ENCODE measurements at places on chromosomes 11 and 22.

- no peak for DNase-seq
Observed at GRCh38 chr11:127106938-127107337, 106.4 kb upstream of the KIRREL3 start.

DNA sequence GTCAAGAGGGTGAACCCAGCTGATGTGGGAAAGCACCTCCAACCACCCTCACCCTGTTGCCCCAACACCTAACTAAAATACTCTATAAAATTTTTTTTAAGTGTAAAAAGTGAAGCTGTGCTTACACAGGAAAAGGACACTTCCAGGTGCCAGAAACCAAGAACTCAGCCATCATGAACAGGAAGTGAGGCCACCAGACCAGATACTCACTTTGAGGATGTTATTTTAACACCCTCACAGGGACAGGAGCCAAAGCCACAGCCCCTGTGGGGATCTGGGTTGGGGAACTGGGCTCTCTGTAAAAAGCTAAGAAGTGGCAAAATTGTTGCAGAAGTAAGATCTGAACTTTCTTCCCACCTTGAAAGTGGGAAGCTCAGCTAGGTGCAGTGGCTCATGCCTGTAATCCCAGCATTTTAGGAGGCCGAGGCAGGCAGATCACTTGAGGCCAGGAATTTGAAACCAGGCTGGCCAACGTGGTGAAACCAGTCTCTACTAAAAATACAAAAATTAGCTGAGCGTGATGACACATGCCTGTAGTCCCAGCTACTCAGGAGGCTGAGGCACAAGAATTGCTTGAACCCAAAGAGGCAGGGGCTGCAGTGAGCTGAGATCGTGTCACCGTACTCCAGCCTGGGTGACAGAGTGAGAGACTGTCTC is 3.8 kb downstream of the RSPH14 start:
- no peak for DNase-seq

GRCh38 chr11:134574947-134575346 is 162.9 kb upstream of the B3GAT1 start:
- DNase-seq: no peak

- DNase-seq: no peak
Observed at GRCh38 chr11:126874831-126875230, 125.7 kb downstream of the KIRREL3 start.

GRCh38 chr11:85951428-85952107 is 96.4 kb downstream of the CCDC83 start:
- no peak for DNase-seq

GRCh38 chr22:38469306-38469781 is 1.4 kb downstream of the KDELR3 start:
- no peak for DNase-seq

- DNase-seq: no peak
Observed at GRCh38 chr11:61959114-61959513, 8.3 kb downstream of the FTH1 start.

DNA sequence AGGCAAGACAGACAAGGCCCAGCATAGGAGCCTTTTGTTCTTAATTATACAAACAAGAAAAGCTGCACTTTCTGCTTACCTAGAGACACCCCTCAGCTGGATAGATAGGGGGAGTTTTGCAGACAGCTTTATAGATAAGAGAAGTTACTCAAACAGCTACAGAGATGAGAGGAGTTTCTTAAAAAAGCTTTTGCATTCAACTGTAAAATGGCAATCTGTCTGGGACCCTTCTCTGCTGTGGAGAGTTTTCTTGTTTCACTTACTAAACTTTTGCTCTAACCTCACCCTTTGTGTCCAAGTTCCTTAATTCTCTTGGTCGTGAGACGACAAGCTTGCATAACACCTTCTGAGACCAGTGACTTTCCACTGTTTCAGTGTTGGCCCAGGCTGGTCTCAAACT is 103.8 kb upstream of the CHORDC1 start:
- no peak for DNase-seq

DNA sequence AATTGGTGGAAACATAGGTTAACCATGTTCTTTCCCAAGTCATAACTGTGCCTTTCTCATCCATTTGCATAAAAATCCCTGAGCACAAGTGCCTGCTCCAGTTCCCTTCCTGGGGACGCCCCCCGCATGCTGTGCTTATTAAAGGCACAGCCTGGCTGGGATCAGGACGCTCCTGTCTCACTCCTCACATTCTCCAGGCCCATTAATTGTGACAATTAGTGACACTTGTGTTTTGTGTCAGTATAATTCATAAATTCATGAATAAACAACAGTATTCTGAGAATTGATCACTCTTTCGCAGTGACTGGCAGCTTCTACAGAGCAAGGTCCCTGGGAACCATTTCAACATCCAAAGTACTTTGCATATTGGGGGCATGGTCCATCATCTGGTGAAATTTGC is 1354.4 kb downstream of the TBC1D22A start:
- no peak for DNase-seq

- no peak for DNase-seq
Observed at GRCh38 chr22:47197773-47198500, 435.5 kb downstream of the TBC1D22A start.

- no peak for DNase-seq
Observed at GRCh38 chr11:3637201-3637600, 4.6 kb downstream of the ART5 start.

GRCh38 chr11:3014057-3014938 is 22.2 kb upstream of the NAP1L4 start:
- no peak for DNase-seq

DNA sequence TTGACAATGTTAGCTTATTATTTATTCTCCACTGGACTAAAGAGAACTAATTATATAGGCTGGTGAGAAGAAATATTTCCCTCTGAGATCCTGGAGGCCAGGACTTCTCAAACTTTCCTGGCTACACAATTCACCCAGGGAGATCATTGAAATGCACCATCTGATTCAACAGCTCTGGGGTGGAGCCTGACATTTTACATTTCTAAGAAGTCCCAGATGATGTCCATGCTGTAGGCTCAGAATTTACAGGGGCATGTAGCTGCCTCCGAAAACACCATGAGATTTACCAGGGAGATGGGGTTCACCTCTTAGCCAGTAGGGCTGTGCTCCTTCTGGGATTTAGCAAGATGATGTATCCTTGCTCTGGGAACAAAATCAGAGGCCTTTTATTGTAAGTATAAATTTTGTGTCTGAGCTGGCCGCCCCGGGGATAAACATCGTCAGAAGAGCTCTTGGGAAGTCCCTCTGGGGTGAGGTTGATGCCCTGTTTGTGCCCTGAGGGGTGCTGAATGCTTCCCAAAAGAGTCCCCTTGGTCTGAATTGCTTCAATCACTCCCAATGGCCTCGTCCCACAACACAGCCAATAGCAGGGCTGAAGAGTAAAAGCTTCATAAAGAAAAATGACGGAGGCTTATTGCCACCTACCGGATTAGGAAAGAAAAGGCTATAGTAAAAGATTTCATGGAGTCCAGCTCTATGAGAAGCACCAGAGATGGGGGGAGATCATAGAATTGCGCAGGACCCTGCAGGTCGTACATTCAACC is 33.4 kb upstream of the API5 start:
- DNase-seq: no peak

DNA sequence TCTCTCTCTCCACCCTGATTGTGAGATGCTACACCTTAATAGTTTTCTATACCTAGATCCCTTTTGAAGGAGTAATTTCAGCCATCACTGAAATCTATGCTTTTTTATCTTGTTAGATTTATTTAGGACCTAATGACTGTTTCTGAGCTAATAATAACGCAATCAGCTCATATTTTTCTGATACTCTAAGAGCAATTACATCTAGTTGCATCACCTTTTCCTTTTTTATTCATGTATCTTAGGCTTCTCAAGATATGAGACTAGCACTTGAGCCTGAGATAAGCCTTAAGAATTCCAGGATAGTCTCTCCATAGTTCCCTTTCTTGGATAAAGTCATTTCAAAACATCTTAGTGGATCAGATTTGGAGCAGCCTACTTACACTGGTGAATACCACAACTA is 25.1 kb upstream of the CAVIN3 start:
- DNase-seq: no peak

DNA sequence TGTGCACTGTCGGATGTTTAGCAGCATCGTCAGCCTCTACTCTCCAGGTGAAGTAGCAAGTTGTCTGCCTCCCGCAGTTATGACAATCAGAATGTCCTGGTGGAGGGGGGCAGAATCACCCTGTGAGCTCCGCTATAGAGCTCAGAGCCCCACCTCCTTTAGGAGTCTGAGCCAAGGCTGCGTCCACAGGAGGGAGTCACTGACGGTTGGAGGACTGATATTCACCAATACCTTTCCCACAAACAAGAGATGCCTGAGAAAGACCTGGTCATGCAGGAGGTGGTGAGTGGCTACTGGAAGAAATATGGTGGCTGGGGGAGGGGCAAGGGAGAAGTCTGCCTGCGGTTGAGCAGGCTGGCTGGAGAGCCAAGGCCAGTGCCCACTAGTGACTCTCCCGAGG is 41.7 kb upstream of the ADA2 start:
- no peak for DNase-seq

GRCh38 chr11:78244546-78245255 is 56.0 kb downstream of the USP35 start:
- DNase-seq: no peak

GRCh38 chr11:35216962-35217678 is 78.1 kb downstream of the CD44 start:
- no peak for DNase-seq

GRCh38 chr11:96254087-96254486 is 88.9 kb downstream of the MAML2 start:
- no peak for DNase-seq

GRCh38 chr22:39598017-39598965 is 27.7 kb downstream of the CACNA1I start:
- DNase-seq: no peak

- peak; percentile 45 for DNase-seq
Observed at GRCh38 chr22:39414886-39415285, 15.3 kb downstream of the TAB1 start.

DNA sequence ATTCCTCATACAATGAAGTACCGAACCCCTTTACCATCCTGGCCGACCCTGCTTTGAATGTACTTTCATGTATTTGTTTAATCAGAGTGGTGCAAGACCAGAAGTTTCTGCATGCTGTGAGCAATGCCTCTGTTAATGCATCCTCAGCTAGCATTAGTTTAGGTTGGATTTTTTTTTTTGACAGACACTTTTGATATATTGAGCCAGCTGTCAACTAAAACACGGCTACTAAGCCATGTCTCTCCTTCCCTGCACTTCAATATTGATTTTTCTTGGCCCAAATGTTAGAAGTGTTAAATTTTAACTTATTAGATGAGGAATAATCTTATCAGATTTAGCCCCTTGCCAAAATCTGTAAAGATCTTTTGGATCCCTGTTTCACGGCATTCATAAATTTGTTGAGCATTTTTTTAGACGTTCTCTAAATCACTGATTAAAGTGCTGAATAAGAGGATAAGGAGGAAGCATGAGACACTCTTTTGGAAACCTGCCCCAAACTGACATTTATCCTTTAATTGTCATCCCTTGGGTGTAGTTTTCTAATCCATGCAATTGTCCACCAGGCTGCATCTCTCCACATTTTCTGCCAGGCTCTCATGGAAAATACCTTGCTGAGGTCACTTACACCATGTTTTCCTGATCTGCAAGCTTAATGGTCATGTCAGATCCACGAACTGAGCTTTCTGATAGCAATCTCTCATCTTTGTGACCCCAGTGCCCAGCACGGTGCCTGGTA is 130.7 kb downstream of the FEZ1 start:
- no peak for DNase-seq

DNA sequence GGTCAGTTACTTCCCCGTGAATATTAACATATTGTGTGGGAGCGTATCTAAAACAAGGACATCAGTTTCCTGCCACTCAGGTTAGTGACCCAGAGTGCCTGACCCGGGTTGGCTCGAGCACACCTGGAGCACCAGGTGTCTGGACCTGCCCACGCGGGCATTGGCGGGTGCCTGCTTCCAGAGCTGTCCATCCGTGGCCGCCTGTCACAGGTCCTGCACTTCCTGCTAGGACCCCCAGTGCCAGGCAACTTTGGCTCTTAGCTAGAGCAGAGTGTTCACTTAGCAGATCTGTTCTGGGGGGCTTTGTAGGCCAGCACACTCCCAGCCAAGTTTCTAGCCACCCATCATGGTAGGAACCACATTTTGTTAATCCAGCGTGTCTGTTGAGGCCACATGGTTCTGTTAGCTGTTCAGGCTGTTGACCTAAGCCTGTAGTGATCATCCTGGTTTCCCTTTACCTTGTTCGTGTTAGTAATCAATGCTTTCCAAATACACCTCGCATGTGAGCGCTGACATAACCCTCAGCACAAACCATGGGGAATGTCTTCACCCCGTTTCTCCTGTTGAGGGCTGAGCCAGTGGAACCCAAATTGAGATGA is 29.5 kb downstream of the MOV10L1 start:
- DNase-seq: no peak

- DNase-seq: peak; percentile 6
Observed at GRCh38 chr11:47259232-47259977, 1.6 kb downstream of the NR1H3 start.

- DNase-seq: peak; percentile 45
Observed at GRCh38 chr11:45805305-45806071, 539 bp downstream of the SLC35C1 start.

DNA sequence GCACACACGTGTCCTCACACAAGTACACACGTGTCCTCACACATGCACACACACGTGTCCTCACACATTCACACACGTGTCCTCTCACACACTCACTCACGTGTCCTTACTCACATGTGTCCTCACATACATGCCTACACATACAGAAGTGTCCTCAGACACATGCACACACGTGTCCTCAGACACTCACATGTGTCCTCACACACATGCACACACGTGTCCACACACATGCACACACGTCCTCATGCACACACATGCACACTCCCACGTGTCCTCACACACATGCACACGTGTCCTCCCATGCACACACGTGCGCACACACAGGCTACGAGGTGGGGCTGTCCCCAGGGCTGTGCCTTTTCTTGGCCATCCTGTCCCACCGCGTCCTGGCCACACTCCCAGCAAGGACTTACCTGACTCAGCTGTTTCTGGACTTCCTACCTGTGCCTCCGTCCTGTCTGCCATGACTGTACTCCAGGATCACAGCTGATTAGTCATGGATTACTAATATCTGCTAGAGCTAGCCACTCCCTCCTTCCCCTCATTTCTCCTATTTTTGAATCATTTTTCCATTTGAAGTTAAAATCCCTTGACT is 990.2 kb downstream of the BRD1 start:
- no peak for DNase-seq

- DNase-seq: no peak
Observed at GRCh38 chr11:6646918-6647679, 8.5 kb downstream of the DCHS1 start.

All from substantia nigra (tissue), 51 donors.